ENCODE measurements at places on chromosomes 5 and 9.

GRCh38 chr9:136662656-136663581 is at the start of gene EGFL7:
Gene EGFL7, plus strand, starts transcription at chr9:136662916. Its CDS starts 5,367 bp downstream, at chr9:136668283.
- no peak for DNase-seq

- peak; percentile 95 for DNase-seq
These were observed 10.8 kb downstream of the SH3PXD2B start for GRCh38 chr5:172443441-172444109.

DNA sequence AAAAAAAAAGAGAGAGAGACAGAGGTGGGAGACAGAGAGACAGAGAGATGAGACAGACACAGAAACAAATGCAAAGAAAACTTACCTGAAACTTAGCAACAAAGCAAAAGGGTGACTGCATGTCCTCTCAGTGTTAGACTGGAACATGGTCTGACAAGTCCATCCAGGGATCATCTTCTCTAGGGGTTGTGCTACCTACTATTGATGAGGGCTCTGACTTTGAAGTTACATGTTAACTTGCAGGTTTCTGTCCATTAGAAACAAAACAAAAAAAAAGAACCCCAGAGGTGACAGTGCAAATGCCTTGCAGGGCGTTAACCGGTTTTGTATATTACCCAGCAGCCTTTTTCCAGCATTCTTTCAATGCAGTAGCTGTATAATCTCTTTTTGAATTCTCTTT is 13.6 kb upstream of the SPARC start:
- no peak for DNase-seq

- peak; percentile 71 for DNase-seq
These were observed 825 bp upstream of the TOR4A start for GRCh38 chr9:137276473-137277328.

DNA sequence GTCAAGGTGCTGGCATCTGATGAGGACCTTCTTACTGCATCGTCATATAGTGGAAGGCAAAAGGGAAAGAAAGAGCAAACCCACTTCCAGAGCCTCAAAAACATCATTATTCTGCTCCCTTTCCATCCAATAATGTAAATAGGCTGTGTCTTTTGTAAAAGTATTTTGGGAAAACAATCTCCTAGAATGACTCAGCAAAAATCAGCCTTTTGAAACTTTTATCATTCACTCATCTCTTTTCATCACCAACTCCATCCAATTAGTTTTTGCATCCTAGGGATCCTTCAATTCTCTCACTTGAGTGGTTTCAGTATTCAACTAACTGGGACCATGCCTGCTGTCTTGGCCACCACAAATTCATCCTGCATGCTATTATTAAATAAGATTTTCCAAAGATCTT is 39.8 kb upstream of the TLR4 start:
- DNase-seq: no peak

GRCh38 chr9:129323999-129324553 is 146.0 kb upstream of the IER5L start:
- DNase-seq: no peak

GRCh38 chr9:34684145-34684544 is 6.9 kb downstream of the CCL19 start:
- no peak for DNase-seq

DNA sequence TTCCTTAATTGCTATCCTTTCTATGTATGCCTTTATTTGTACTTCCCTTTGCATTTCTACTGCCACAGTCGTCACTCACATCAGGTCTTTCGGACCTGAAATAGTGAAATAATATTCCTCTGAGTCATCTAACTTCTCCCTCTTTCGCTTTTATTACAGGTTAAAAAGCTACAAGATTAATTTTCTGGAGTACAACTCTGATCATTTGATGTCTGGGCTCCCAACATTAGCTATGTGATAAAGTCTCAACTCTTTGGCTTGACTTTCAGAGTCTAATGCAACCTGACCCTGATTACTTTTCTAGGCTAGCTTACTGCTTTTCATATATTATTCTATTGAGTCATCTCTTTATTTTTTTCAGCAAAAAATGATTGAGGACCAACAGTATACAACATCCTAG is 638.8 kb upstream of the WWC1 start:
- DNase-seq: no peak

DNA sequence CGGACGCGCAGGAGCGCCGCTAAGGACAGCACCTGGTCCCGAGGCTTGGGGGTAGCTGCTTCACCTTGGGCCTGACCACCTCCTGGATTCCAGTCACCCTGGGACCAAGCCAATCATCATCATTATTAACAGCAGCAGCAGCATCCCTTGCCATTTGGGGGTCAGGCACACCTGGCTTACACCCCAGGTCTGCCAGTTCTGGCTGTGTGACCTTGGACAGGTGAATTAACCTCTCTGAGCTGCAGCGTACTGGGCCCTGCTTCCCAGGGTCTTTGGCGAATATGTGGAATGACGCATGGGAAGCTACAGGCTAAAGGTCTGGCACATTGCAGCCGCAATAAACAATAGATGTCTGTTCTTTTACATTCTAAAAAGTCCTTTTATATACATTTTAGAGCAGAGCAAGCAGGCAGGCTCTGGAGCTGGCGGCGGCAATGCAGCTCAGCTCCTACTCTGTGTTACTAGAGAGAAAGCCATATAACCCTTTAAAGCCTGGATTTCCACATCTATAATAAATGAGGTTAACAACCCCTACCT is 97.8 kb upstream of the CPLX2 start:
- DNase-seq: no peak

DNA sequence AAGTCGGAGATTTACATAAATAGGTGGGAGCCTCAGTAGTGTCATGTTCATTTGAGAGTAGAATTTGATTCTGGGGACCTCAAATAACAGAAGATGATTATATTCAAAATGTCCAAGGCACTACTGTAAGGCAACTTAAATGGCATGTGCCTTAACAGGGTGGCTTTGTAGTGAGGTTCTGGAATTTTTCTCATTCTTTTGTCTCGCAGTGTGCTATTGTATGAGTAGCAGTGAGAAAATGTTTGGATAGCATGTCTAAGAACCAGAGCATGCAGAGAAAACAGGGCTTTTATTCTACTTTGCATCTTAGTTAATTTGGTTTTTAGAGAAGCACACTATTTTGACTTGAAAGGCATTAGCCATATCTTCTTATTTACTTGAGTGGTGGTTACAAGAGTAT is 25.0 kb downstream of the MAST4 start:
- DNase-seq: no peak
